Hematopoietic multipotent progenitor cell treated with erythropoietin and hydrocortisone succinate and interleukin-3 and kit ligand, for 8 days (in vitro differentiated cells): ENCODE measurements at places on chromosomes 4 and X.

GRCh38 chr4:156677656-156678055 lies 293.9 kb downstream of the PDGFC start:
- DNase-seq = no peak

- DNase-seq = no peak
These were observed 8.4 kb upstream of the HERC3 start for GRCh38 chr4:88583631-88584470.

- DNase-seq = no peak
These were observed 835 bp upstream of the NFKB1 start for GRCh38 chr4:102500352-102500695.

DNA sequence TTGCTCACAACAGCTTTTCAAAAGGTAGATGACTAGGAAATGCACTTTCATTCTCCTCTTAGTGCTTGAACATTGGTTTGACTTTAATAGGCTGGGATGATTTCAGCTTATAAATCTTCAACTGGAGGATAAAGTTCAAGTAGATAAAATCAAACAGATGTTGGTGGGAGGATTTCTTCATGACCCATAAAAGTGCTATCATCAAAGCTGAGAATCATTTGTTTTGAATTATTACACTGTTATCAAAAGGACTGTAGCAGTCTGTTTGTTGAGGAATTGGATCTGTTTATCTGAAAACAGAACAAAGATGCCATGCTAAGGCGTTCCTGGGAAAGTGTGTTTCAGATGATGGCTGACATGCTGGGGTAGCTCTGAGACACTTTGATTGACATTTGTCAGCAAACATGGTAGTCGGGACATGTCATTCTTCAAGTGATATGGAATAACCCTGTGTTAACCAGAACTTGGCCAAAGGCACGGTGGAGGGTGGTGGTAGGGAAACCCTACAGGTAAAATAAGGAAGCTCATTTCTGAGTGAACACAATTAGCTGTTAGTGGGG lies 304.0 kb upstream of the PITX2 start:
- no peak for DNase-seq

- DNase-seq = no peak
These were observed 223.1 kb downstream of the AFF2 start for GRCh38 chrX:148723551-148723950.
